ENCODE measurements at places on chromosomes 3 and 15.

GRCh38 chr3:142272200-142272891, 47.0 kb upstream of the GK5 start:
- no peak for DNase-seq

DNA sequence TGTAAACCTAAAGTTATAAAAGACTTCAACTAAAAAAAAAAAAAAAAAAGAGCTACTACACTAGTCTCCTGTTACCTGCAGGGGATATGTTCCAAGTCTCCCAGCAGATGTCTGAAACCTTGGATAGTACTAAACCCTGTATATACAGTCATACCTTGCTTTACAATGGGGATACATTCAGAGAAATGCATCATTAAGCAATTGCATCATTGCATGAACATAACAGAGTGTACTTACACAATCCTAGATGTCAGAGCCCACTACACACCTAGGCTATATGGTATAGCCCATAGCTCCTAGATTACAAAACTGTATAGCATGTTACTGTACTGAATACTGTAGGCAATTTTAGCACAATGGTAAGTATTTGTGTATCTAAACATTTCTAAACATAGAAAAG, 119.1 kb downstream of the GMPS start:
- no peak for DNase-seq

DNA sequence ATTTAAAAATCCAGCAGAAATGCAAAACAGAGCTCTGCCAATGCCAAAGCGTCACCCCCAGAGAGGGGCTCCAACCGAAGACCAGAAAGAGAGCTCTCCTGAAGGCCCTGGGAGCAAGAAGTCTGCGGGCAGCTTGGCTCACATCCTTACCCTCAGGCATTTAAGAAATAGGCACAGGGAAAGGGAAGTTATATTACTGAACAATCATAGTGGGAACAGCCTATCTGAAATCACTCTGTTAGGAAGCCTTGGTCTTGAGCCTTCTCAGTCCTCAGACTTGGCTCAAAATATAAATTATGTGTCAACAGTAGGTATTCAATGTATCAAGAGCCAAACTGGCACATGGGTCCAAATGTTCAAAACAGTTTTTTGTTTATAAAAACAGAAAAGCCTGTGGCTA, 10.3 kb upstream of the PPARG start:
- no peak for DNase-seq

DNA sequence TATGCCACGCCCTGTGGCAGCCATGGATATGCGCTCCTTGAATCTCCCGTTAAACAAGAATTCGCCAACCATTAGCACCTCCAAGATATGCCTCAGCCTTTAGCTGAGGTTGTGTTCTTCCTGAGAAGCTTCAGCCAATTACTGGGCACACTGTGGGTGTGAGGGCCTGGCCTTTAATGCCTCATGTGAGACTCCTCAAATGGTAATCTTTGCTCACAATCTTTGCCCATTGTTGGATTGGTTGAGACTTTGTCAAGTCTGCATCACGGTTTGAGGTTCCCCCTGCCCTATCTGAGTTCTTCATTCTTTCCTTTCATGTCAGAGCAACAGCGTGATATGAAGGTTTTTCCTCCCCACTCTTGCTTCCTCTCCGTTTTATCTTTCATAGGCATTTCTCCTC, 108.1 kb upstream of the CCDC54 start:
- no peak for DNase-seq

- no peak for DNase-seq
Measured at GRCh38 chr3:161038725-161039124, 66.4 kb downstream of the B3GALNT1 start.

GRCh38 chr15:38059665-38060064, 125.2 kb downstream of the TMCO5A start:
- DNase-seq = no peak

DNA sequence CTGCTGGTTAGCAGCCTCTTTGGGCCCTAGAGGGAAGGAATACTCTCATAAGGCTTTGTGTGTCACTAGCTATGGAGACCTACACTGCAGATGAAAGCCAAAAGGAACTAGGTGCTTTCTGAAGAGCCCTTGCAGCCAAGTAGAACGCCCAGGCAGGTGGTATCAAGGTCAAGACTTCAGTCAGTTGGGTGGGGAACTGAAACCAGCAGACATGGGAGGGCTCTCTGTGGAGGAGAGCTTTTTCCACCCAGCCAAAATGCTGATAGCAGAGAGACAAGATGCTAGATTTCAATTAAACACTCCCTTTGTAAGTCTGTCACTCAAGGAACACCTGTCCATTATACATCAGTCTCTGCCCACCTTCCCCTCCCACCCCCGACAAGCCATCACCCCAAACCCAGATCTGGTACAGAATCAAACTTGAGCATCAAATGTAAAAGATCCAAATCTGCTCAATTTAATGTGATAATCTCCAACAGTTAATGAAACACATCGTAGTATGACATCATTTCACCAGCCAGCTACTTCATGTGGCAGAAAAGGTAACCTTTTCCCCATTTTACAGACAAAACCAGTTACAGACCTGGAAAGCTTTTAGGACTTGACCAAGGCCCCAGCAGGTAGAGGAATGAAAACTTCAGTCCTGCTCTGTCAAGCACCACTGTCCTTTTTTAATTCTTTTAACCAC, 14.6 kb downstream of the MRPS25 start:
- no peak for DNase-seq

DNA sequence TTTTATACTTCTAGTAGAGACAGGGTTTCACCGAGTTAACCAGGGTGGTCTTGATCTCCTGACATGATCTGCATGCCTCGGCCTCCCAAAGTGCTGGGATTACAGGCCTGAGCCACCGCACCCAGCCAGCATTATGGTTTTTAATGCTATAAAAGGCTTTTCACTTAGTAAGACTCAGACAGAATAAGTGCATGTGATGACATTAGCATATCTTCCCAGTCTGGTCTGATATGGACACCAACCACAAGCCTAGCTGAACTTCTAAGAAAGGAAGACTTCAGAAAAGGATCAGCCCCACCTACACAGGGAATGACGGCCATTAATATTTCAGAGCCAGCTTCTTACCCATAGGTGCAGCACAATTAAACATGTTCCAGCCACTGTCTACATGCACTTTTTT, 27.0 kb downstream of the GRK7 start:
- DNase-seq = no peak

GRCh38 chr3:52408466-52408865, 36.4 kb downstream of the SEMA3G start:
- DNase-seq = no peak

- DNase-seq = no peak
Measured at GRCh38 chr3:10469441-10470119, 35.8 kb downstream of the ATP2B2 start.

DNA sequence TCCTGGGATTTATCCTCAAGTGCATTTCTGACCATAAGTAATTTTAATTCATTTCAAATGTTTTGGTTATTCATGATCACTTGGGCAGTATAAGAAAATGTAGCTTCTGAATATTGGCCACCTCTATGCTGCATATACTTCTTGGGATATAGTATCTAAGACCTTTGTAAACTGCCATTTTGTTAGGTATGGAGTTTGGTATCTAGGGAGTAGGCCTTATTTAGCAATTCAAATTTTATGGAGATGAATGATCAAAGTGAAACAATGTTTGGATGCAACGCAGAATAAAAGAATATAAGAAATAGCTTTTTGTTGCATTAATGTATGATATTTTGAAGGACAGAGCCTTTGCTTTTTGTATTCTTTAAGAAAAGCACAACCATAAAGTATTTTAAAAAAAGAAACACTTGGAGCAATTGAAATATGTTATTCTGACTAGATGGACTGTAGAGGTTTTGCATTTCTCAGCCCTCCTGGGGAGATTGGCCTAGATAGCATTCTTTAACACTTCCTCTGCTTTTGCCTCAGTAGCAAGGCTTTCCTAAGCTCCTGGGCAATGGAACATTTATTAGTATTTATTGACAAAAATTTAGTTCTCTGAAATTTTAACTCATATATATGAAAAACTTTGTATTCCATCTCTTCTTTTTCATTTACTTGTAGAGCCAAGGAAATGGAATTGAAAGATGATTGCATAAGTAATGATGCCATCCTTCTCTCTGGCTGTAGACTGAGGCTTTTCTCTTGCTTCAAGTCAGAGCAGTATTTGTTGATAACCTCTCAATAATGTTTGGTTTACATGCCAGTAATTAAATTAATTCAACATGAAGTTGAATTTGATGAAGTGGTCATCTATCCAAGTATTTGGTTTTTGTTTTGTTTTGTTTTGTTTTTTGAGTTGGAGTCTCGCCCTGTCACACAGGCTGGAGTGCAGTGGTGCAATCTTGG, 61.8 kb upstream of the UTS2B start:
- no peak for DNase-seq

DNA sequence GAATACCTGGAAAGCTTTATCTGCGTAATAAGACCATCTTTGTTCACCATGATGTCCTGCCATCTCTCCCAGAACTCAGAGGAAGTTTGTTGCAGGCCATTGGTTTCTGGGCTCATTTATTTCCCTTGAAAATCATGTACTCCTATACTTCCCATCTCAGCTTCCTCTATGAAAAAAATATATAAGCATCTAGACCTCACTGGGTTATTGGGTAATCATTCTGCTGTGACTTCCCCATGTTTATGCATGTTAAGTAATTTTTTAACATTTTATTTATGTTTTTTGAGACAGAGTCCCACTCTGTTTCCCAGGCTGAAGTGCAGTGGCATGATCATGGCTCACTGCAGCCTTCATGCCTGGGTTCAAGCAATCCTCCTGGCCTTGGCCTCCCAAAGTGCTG, 184.5 kb downstream of the ZPLD1 start:
- no peak for DNase-seq

DNA sequence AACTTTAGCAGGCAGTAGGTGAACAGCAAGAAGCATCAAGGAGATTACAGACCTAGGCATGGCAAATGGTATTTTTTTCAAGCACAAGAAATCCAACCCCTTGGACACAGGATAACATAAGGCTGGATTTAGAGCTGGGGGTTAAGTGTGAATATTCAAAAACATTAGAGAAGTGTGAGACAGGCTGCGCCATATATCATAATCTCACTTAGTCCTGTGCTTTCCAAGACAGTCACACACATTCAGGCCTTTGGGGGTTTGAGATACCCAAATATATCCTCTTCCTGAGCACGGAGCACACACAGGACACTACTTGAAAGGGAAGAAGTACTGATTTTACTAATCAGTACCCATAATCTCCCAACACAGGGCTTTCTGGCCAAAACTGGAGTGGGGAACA, 83.0 kb upstream of the CLDN18 start:
- DNase-seq = no peak

DNA sequence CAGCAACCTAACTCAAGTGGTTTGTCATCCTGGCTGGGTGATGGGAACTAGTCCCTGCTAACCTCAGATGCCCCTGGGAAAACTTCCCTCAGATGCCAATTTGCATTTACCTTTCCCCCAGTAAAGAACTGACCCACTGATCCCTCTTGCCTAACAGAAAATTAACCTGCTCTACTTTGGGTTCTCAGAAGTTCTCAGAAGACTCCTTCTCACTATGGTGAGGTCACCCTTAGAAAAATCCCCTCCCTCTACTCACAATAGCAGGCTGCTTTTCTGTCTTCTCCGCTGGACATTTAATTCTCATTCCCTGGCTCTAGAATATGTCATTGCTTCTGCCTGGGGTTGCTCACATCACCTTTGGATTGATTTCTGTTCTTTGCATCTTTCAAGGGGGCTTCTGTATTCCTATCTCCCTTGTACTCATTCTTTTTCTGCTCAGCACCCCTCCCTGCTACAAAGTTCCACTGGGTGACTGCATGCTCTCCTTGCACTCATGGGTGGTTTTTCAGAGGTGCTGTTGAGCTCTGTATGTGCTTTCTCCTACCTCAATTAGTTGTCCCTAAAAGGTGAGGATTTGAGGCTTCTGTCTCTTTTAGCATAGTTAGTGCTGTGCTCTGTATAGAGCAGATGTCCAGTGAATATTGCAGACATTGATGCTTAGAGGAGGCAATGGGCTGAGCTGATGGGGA, 869 bp downstream of the PLA1A start:
- DNase-seq = no peak

- no peak for DNase-seq
Measured at GRCh38 chr3:4615750-4616149, 122.6 kb downstream of the ITPR1 start.

- DNase-seq = no peak
Measured at GRCh38 chr3:43966126-43966525, 275.4 kb downstream of the ABHD5 start.

- DNase-seq = peak; percentile 38
Measured at GRCh38 chr3:107117922-107118536, 259.2 kb upstream of the CCDC54 start.

- no peak for DNase-seq
Measured at GRCh38 chr3:108085370-108085769, 5.5 kb downstream of the CD47 start.

DNA sequence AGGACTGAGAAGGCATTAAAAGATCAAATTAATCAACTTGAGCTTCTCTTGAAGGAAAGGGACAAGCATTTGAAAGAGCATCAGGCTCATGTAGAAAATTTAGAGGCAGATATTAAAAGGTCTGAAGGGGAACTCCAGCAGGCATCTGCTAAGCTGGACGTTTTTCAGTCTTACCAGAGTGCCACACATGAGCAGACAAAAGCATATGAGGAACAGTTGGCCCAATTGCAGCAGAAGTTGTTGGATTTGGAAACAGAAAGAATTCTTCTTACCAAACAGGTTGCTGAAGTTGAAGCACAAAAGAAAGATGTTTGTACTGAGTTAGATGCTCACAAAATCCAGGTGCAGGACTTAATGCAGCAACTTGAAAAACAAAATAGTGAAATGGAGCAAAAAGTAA, 149.7 kb upstream of the LRRFIP2 start:
- no peak for DNase-seq

DNA sequence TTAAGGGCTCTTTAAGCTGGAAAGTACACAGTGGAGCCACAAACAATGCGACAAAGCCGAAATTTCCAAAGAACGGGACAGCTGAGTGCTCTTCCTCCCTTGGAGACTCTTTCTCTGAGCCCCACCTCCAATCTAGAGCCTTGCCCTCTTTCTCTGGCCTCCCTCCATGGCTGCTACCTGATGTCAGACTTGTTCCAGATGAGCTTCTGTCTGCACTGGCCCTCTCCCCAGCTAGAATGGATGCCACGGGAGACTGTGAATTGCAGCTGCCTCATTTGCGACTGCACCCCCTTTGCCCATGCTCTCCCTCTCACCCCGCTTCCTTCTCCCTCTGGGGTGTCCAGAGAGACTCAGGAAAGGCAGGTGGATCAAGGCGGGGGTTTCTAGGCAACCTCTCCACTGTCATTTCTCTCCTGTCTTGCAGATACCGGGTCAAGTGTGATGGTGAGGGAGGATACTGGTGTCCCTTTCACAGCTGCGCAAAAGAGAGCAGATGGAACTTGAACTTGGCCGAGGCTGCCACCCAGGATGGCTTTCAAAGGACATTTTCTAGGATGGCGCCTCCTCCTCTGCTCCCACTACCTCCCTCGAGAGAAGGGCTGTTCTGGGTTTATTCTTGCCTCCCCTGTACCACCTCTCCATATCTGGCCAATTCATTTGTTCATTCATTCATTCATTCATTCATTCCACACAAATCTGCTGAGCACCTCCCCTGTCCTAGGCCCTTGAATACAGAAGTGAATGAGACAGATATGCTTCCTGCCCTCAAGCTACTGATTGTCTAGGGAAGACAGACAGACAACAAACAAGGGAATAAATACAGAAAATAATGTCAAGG, 12.8 kb downstream of the ATP2B2 start:
- DNase-seq = no peak

GRCh38 chr3:100087198-100087597, 27.1 kb downstream of the FILIP1L start:
- DNase-seq = no peak
